ENCODE measurements at places on chromosomes 7 and 10. TPM values are rescaled to one million over a fixed set of nuclear protein-coding genes. Genes with fewer than 3 reads are reported as not detected.

The TEX36 gene
- not detected for polyA plus RNA-seq

The CXCL12 gene
- not detected for polyA plus RNA-seq

The UNCX gene
- not detected for polyA plus RNA-seq

The PKD1L1 gene
- not detected for polyA plus RNA-seq

The FERD3L gene
- polyA plus RNA-seq, result not detected

The PRLHR gene
- polyA plus RNA-seq, result not detected

The NPFFR1 gene
- not detected for polyA plus RNA-seq

The TDRD1 gene
- not detected for polyA plus RNA-seq
